Stimulated activated CD4-positive, alpha-beta T cell treated with anti-CD3 and anti-CD28 coated beads, Interleukin-4, amount 100 ng/mL, for 1 hour (primary cell): ENCODE measurements at places on chromosomes 6 and 20.

DNA sequence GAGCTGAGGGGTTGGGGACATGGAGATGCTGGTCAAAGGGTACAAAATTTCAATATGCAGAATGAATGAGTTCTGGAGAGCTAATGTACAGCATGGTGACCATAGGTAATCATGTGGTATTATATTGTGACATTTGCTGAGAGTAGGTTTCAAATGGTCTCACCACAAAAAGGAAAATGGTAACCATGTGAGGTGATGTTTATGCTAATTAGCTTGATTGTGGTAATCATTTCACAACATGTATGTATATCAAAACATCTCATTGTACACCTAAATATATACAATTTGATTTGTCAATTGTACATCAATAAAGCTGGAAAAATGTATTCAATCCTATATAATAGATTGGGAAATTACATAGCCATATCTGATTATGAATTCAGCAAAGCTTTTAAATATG lies 29.5 kb upstream of the TMEM14A start:
- DNase-seq = no peak

DNA sequence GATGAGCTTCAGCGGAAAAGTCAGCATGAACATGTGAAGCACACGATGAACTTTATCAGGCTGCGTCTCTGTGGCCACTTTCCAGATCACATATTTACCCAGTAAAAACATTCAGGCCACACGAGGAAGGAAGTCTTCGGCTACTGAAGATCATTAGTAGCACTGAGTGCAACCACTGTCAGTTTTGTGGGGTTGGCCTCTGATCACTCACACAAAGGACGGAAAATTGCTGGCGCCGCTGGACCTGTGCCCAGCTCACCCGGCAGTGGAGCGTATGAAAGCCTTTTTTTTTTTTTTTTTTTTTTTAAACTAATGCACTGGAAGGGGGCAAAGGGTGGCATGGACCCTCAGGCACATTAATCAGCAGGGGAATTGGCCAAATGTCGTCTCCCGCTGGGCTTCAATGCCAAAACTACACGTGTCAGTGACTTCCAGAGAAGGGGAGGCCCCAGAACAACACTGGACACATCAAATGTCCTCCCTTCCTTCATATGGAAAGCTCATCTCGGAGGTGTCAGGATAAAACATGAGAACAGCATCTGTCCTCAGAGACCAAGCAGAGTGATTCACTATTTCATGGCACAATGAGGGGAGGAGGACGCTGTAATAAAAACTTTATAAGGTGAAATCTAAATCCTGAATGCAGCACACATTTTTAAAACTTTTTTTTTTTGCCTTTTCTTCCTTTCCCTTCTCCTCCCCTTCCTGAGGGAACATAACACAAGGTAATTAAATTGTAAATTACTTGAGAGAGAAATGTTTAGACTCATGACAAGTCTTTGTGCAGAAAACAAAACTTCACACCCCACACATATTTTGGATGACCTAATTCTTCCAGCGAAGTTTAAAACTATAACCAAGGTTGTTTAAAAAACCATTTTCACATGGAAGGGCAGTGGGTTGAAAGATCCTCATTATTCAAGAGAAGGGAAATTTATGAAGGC lies 223.4 kb downstream of the FOXC1 start:
- no peak for DNase-seq

DNA sequence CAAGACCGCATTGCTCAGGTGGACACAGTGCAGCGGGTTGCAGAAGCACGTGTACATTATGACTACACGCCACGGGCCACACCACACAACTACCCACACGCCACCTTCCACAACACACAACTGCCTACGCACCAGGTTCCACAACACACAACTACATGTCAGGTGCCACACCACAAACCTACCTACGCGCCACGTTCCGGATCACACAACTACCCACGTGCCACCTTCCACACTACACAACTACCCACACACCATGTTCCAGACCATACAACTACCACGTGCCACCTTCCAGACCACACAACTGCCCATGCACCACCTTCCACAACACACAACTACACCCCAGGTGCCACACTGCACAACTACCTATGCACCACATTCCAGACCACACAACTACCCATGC lies 20.5 kb downstream of the THBS2 start:
- DNase-seq = no peak

DNA sequence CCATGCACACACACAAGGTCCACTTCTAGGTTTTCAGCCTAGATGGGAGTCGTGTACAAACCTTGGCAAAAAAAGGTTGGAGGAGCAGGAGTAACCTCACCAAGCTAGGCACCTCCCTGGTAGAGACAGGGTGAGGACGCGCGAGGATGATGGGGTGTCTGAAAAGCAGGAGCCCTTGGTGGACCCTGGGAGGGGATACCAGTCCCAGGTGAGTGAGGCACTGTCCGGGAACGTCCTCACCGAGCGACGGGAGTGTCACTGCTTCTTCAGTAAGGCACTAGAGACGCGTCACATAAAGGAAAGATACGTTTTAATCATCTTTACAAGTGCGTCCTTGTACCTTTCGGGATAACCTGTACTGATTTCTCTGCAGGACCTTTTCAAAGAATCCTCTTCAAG lies 29.4 kb upstream of the ZBP1 start:
- DNase-seq = no peak

DNA sequence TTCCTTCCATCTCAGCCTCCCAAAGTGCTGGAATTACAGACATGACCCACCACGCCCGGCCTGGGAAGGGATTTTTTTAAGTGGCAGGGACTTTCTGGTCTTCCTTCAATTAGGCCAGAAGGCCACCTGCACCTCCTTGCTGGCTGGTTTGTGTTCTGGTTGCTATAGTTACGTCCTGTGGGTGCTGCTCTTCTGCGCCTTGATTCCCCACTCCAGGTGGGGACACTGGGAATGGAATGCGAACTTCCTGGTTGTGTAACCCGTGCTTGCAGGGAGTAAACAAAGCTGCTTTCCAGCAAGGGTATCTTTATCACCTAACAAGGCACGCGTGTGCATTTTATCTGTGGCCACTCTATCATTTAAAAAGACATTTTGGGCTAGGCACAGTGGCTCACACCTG lies 117.7 kb downstream of the PLEKHG1 start:
- DNase-seq = no peak
